Breast epithelium (tissue), 4 donors: ENCODE measurements at places on chromosomes 2 and 18.

DNA sequence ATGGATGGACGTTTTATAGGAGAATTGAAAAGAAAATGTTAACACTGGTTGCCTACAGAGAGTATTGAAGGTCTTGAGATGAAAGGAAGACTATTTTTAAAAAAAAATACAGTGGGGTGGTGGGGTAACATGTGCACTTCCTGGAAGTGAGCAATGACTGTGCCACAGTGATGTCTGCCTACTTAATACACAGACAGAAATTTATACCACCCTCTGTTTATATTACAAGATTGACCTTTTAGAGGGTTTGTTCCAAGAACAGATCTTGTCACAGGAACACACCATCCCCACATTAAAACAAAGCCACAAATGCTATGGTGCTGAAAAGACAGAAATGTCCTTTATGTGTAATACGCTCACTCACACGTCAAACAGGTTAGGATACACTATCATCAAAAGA is 87.6 kb downstream of the THADA start:
- DNase-seq, result no peak

DNA sequence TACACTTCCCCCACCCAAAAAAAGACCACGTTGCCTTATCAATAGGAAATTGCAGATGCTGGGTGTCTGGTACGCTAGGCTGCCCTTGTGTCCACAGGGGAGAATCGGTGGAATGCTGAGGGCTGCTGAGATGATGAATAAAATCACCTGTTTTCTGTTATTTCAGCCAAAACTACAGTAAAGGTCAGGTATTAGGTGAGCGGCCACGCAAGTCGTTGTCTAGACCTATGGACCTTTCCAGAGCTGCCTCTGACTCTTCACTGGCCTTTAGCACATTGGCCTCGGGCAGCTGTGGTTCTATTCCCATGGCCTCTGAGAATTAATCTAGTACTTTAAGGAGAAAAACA is 89.6 kb downstream of the MTCL1 start:
- DNase-seq, result no peak

- DNase-seq, result no peak
These were observed 64.3 kb downstream of the HNMT start for GRCh38 chr2:138028538-138028937.

DNA sequence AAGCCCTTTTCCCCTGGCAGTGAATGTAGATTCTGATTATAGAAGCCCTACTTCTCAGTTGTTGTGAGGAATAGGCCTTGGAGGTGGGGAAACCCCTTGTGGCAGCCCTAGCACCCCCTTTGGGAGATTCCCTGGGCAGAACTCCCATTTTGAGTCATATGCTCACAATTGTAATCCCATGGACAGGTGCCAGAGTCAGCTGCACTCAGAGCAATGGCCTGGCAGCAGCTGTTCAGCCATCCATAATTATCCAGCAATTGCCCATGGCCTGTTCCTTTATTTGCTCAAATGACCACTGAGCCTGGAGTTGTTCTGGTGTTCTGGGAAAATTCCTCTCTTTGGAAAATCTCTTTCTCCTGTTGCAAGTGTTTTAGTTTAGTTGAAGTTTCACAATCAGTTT is 71.7 kb downstream of the PTRHD1 start:
- DNase-seq, result no peak

GRCh38 chr18:73966954-73967353 is 180.7 kb downstream of the FBXO15 start:
- DNase-seq, result no peak

GRCh38 chr18:31205273-31205672 is 42.6 kb upstream of the DSC1 start:
- no peak for DNase-seq

GRCh38 chr18:63109802-63110201 is 209.8 kb downstream of the BCL2 start:
- no peak for DNase-seq
